Esophagus squamous epithelium (tissue), 5 donors: ENCODE measurements at places on chromosomes 5 and 9.

- no peak for DNase-seq
These were observed 8.8 kb upstream of the GM2A start for GRCh38 chr5:151244206-151244605.

- DNase-seq: no peak
These were observed 25.2 kb upstream of the FRMD3 start for GRCh38 chr9:83563360-83563759.

- DNase-seq: no peak
These were observed 189.7 kb downstream of the PALM2AKAP2 start for GRCh38 chr9:109969573-109970237.

DNA sequence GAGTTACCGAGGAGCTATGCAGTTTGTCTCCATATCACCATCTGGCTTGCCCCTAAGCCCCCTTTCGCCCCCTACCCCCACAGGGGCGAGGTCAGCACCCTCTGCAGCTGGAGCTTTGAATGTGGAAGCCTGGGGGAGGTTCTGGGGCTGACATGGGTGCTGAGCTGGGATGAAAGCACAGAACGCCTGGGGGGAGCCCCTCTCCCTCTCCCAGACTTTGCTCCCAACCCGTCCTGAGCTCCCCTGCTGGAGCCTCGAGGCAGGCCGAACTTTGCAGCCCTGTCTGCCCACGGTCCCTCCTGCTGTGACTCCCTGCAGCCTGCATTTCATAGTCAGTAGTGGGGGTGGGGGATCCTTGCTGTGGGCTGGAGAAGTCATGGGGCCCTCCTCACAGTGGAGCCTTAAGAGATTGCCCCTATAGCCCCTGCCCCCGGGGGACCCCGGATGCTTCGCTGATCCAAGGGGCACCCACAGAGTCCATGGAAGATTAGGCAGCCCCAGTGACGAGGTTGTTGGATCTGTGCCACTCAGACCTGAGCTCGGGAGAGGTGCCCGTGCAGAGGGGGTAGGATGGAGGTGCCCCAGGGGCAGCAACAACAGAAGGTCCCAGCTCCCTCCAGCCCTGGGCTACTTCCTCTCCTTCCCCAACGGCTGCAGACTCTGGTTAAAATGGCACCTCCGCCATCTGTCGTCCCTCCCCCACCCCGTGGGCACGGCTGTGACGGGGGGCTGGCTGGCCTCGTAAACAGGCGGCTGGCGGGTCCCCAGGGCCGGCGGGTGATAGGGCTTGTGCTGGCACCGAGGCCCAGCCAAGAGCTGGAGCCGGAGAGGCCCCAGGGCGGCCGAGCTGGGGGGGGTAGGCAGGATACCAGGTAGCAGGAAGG lies 162.0 kb downstream of the C9orf50 start:
- no peak for DNase-seq

DNA sequence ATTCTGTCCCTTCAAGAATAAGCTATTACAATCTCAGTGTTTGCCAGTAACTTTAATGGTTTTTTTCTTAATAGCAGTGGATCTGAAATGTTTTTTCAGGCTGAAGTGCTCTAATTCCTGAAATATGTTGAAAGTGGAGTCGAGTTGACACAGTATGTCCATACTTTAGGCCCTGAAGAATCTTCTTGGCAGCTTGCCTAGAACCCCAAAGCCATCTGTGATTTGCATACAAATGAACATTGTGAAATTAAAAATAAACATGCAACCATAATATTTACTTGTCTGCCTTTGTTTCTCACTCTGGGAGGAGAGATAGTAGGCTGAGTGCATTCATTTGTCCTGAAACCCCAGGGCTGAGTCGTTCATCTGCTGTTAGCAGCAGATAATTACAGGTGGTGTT lies 152.7 kb downstream of the ADCY2 start:
- no peak for DNase-seq

DNA sequence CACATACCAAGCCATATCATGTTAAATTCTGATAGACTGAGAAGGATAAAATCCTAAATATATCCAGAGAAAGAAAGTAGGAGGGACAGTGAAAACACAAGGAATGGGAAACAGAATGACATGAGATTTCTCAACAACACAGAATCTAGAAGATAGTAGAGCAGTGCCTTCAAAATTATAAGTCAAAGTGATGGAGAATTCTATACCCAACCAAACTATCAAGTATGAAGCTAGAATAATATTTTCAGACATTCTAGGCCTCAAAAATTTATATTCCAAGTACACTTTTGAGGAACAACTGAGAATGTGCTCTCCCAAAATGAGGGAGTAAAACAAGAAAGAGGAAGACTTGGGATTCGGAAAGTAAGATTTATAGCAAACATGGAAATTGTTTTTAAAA lies 10.9 kb upstream of the TTLL11 start:
- DNase-seq: no peak

DNA sequence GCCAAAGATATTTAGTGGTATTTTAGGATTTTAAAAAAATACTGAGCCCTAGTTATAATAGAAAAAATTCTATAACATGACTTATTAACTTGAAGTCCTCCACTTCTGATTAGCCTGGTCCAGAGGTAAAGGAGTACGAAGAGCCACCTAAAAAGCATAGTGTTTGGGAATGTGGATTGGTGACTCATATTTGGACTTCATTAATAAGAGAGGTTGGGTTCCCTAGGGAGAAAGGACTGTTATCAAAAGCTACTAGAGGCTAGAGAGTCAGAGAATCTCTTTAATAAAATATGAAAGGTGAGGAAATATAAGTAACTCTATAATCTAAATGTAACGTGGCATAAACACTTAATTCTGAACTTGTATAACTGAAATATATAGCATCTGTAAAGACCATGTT lies 180.7 kb upstream of the TARS1 start:
- no peak for DNase-seq

DNA sequence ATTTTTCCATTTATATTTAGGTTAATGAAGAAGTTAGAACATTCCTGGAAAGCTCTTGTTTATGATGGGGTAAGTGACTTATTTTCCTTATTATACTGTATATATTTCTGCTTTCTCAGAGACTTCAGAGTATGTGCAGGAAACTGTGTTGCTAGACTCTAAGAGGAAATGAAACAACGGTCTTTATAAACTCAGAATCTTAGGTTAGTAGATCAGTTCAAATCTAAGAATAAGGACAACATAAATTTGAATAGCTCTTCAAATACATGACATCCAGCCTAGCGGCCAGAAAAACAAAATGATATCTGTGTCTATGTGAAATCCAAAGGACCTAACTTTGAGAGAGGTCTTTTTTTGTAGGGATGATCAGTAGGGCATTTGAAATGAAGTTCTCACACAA lies 94.3 kb downstream of the PRKACG start:
- DNase-seq: no peak

GRCh38 chr5:126481243-126481642 lies 58.0 kb downstream of the GRAMD2B start:
- no peak for DNase-seq

GRCh38 chr9:138023394-138024124 lies 146.0 kb downstream of the CACNA1B start:
- no peak for DNase-seq

DNA sequence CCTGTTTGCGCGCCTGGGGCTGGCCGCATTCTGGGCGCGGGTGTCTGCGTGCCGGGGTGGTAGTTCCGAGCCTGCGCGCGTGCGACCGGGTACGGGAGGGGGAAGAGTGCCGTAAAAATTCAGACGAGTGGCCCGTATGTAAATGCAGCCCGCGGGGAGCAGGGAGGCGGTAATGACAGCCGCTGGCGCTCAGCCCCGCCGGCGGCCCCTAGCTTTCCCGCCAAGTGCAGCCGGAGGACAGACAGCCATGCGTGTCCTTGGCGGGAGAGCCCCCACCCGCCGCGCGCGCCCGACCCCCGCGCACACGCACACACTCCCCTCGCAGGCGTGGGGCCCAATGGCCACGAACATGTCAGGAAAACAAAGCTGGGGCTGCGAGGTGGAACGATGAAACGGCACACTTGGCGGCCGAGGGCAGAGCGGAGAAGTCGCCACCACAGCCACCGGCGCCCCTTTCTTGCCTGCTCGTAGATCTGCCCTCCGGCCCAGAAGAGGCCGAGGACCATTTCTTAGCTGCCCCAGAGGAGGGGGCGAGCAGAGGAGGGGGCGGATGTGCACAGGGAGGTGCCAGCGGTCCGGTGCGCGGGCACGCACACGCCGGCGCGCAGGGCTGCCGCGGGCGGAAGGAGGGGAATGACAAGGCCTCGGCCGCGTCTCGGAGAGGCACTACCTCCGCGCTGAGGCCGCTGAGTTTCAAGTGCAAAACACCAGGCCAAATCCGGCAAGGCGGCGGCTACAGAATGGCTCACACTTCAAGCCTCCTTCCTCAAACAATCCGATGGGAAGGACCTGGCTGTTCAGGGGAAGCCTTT lies 208.4 kb downstream of the MEF2C start:
- no peak for DNase-seq
